ENCODE measurements at places on chromosomes 3 and 15. TPM values are rescaled to one million over a fixed set of nuclear protein-coding genes. Genes with fewer than 3 reads are reported as not detected.

The ZNF620 gene
- 8.8 TPM for total RNA-seq

The CFAP100 gene
- 1.5 TPM for total RNA-seq

The ZNF385D gene
- total RNA-seq: 0.11 TPM

The IL16 gene
- not detected for total RNA-seq

The CD80 gene
- total RNA-seq: not detected

The CAPN3 gene
- not detected for total RNA-seq

The DET1 gene
- total RNA-seq: 7.7 TPM

DNA sequence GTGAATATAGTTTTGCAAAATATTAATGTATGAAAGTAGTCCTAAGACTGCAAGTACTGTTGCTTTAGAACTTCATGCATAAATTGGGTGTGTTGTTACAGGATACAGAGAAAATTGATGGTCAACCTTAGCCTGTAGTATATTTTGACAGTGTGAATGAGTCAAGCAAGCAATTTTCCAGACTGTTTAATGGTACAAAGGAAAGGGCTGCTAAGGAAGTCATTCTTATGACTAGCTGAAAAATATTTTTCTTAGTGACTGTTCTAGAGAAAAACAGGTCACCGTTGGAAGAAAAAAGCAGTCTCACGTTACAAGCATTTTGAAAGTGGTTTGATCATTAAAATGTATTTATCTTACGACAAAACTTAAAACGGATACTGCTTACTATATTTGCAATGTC is 49.2 kb downstream of the MBNL1 start:
- DNase-seq: no peak

DNA sequence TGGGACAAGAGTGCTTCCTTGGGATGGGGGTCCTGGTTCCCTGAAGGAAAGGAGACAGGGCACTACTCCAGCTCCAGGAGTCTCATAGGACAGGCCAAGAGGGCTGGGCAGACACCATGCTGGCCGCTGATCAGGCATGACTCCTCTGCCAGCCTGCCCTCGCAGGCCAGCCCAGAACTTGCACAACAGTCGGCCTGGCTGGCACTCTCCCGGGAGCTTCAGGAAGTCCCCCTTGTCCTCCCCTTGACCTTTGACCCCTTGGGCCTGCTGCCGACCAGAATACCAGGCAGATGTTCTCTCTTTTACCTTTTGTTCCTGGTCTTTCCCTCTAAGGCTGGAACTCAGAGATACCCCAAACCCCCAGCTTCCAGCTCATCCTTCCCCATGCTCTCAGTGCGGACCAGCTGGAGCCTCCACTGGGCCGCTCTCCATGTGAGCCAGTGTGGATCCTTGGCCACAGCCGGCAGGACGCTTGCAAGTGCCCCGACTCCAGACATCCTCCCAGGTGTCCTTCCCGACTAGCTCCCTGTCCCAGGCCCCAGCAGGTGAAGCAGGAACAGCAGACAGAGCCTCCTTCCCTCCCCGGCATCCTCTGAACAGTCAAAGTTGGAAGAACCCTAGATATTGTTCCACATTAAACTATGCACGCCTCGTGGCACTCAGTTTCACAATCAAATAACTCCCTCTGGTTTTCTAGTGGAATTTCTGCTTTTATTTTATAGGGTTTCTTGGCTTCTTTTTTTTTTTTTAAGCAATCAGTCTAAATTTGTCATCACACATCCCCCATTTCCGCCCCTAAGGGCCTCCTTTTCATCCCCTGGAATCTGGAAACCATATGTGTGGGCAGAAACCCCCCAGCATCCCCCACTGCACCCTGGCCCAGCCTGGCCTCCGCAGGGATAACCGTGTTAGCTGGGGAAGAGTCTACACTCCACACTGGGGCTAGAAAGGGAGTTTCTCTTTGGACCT is 15.7 kb downstream of the VPS18 start:
- DNase-seq: no peak

GRCh38 chr3:54358316-54358715 is 236.0 kb downstream of the CACNA2D3 start:
- DNase-seq: no peak

DNA sequence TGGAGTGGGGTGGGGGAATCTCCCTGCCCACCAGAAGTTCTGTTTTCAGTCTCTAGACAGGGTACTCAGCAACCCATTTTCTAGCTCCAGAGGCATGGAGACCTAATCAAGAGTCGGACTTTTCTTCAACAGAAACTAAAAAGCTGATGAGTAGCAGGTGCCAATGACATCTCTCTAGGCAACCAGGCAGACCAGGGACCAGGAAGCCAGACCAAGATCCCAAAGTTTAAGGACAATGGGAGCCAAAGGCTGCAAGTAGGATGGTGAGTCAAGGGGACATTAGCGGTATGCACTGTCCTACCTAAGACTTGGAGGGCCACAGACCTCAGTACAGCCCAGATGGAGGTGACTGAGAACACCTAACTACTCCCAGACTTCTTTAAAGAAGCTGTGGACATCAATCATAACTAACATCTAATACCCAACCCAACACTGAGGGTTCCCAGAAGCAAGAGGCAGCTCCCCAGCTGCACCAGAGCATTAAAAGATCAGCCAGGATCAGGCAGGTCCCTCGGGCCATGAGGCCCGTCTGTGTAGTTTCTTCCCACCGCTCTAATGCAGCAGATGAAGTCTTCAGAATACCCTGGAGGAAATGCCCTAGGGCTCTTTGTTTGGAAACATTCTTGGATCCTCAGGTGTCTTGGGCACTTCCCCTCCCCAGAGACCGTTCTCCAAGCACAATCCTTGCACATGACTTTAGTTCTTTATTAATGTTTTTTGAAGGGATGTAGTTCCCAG is 979 bp downstream of the CCDC71 start:
- DNase-seq: peak; percentile 73

DNA sequence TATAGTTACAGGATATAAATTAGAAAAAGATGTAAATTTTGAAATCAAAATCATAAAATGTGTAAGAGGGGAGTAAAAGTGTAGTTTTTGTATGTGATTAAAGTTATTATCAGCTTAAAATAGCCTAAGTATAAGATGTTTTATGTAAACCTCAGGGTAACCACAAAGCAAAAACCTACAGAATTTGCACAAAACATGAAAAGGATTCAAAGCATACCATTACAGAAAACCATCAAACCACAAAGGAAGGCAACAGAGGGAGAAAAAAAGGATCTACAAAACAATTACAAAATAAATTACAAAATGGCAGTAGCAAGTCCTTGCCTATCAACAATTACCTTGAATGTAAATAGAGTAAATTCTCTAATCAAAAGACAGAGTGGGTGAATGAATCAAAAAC is 36.7 kb upstream of the MYLK start:
- no peak for DNase-seq

- no peak for DNase-seq
These were observed 33.8 kb downstream of the AMOTL2 start for GRCh38 chr3:134340362-134340981.

Data from H7 (cell line).